ENCODE measurements at places on chromosomes 5 and 9.

DNA sequence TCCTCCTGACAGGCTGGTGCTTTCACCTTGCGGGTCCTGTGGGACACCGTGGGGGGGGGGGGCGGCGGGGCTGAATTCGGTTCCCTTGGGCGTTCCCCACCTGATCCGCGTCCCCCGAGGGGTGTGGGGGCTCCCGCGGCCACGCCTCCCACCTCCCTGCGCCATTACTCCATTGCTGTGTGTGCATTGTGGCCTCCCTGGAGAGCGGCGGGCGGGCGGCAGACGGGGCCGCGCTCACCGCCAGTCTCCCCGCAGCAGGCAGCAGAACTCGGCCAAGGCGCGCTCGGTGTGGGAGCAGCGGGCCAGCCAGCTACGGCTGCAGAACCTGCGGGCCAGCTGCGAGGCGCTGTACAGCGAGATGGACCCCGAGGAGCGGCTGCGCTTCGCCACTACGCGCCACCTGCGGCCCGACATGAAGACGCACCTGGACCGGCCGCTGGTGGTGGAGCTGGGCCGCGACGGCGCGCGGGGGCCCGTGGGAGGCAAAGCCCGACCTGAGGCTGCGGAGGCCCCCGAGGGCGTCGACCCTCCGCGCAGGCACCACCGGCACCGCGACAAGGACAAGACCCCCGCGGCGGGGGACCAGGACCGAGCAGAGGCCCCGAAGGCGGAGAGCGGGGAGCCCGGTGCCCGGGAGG lies 145.3 kb downstream of the CACNA1B start:
- DNase-seq: no peak

DNA sequence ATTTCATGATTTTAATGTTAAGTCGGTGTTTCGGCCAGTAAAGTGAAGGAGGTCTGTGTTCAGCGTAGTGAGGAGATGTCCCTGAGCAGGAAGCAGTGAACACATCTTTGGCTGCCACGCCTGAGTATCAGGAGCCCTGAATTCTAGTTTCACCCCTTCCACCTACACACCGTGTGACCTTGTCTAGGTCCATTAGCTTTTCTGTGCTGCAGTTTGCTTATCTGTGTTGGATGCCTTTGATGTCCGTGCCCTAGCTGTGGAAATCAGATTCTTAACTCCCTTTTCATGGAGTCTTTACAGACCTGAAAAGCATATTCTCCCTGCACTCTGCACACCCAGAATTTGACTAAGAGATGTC lies 601 bp downstream of the FBXO38 start:
- no peak for DNase-seq

GRCh38 chr5:77957-78804 lies 13.8 kb upstream of the PLEKHG4B start:
- peak; percentile 29 for DNase-seq

DNA sequence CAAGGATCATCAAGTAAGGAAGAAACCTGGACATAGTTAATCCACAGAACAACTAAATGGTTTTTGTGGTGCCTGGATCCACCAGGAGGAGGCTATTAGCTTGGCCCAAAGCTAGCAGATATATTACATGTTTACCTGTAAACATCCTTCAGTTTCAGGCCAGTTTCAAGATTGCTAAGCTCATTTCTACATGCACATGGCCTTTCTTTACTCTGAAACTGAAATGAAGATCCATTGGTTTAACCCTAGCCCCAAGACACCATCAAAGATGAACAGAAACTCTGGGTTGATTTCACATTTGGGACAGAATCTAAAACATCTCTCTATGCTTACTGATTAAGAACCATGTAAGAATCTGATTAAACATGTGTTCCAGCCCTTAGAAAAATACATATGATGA lies 611.8 kb downstream of the TLE1 start:
- no peak for DNase-seq

DNA sequence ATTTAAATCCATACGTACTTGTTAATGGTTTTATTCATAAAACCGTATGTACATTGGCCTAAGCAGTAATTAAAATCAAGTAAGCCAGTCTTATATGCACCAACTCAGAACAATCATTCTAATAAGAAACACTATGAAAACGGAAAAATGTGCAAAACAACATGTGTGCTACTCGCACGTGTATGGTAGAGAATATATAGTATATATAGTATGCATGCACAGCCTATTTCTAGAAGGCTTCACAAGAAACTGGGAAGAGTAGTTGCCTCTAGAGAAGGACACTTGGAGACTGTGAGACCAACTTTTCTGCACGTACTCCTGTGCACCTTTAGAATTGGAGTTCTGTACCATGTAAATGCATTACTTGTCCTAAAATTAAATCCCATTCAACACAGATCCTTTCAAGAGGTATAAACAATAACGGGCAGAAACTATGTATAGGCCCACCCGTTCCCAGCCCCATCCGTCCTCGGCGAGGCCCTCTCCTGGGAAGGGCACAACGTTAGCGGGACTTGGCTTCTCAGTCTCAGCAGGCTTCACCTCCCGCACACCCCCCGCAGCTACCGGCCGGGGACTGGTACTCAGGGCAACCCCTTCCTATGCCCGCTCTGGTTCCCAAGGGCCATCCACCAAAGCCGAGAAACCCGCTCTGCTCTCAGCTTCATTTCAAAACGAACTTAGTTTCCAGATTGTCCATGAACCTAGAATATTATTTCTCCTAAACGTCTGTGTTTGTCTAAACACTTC lies 2.0 kb downstream of the CDC14B start:
- no peak for DNase-seq

DNA sequence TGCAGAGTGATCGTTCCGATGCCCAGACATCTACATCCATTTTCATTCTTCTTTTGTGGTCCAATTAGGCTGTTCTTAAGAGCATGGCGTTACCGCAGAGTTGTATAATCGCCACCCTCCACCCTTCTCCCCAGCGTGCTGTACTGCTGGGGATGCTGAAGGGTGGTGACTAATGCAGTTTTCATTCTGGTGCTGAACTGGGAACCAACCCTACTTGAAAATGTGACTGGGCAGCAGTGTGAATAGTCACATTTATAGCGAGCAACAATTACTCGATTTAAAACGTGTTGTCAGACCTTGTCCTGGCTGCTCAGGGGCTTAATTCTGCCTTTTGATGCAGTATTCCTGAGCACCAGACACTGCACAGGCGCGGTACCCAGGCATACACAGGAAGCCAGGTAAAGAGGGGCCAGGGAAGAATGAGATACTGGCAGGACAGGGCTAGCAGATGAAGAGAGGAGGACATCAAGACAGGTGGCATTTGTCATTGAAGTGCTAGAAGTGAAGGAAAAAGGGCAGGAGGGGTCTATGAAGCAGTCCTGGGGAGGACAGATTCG lies 719 bp upstream of the ISCA1 start:
- no peak for DNase-seq

GRCh38 chr9:107683566-107683965 lies 194.0 kb upstream of the KLF4 start:
- DNase-seq: no peak

GRCh38 chr5:154482528-154483449 lies 4.8 kb upstream of the HAND1 start:
- DNase-seq: no peak

DNA sequence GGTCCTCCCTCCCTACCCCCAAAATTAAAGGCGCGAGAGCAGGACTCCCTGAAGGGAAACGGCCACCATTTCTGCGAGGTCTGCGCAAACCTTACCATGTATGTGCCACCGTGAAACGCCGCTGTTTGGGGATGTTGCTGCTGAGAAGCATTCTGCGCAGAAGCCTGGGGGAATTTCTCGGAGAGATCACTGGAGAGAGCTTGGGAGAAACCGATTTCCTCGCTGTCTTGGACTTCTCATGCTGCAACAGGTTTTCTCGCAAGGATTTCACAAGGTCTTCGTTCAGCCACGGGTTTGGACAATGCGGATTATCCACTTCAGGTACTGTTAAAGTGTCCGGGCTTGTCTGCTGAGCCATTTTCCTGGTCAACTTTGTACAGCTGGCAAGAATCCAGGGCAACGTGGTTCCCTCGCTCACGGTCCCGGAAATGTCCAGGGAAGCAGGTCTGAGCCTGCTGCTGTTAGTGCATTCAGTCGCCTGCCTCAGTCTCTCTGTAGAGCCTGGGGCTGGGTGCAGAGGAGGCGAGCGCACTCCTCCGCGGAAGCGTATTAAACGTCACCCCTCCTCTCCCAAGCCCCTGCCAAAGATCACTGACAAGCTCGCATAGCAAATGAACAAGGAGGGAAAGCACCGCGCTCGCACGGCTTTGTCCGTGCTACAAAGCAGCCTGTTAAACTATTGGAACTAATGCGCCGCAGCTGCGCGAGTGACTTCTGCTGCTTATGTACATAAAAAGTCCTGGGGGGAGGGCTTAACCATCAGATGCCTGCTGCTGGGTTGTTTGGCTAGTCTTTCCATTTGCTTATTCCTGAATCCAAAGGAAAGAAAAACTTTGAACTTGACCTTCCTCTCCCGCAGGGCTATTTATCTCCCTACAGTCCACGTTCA lies 125.1 kb downstream of the PDE4D start:
- DNase-seq: peak; percentile 14

DNA sequence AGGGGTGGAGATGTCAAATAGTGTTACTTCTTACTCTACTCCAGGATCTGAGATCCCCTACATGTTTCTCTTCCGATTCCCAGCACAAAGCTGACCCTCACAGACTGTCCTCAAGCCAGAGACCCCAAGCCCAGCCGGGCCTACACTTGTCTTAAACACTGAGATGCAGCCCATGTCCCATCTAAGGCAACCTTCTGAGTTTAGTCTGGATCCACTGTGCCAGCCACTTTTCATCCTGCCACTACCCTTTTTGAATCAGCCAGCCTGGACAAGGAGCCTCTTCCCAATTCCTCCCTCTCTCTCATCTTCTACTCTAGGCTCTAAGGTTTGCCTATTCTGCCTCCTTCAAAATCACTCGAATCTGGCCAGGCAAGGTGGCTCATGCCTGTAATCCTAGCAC lies 6.2 kb upstream of the MYORG start:
- no peak for DNase-seq

- DNase-seq: no peak
Measured at GRCh38 chr9:127175319-127175715, 52.9 kb upstream of the ANGPTL2 start.

DNA sequence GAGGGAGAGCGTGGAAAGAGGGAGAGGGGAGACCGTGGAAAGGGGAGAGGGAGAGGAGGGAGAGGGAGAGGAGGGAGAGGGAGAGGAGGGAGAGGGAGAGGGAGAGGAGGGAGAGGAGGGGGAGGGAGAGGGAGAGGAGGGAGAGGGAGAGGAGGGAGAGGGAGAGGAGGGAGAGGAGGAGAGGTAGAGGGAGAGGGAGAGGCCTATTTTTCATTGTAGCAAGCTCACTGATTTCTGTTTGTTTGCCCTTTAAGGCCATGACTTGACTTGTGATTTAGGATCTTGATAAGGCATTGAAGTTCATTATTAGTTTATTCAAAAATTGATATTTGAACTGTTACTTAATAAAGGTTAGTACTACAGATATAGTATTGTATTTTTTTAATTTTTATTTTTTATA lies 52.4 kb downstream of the DMXL1 start:
- no peak for DNase-seq

GRCh38 chr9:91341258-91341746 lies 20.4 kb downstream of the AUH start:
- no peak for DNase-seq

- DNase-seq: no peak
Measured at GRCh38 chr5:141570655-141571054, 48.1 kb downstream of the DIAPH1 start.

- no peak for DNase-seq
Measured at GRCh38 chr5:5752844-5753243, 330.4 kb downstream of the ICE1 start.

DNA sequence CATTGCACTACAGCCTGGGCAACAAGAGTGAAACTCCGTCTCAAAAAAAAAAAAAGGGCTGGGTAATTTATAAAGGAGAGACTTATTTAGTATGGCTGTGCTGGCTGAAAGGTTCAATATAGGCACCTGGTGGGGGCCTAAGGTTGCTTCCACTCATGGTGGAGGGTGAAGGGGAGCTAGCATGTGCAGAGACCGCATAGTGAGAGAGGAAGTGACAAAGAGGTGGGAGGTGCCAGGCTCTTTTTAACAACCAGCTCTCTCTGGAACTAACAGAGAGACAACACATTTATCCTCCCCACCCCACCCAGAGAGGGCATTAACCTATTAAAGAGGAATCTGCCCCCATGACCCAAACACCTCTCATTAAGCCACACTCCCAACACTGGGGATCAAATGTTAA lies 28.9 kb upstream of the SERINC5 start:
- no peak for DNase-seq

- DNase-seq: no peak
Measured at GRCh38 chr5:1685066-1685465, 114.6 kb downstream of the MRPL36 start.

DNA sequence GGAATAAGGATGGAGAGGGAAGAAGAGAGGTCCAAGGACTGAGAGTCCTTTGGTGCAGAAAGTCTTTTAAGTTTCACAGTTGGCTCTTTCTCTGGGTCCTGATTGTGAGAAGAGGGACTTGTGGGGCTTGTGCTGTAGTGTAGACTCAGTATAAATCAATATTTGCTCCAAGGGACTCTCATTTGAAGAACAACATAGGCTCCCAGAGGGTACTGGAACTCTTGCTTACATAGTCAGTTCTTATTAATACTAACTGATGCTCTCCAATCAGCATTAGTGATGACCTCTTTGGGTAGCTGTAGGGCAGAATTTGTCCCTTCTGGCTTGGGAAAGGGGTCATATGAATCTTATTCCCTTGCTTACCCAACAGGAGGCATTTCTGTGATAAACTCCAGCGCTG lies 62.5 kb upstream of the CXCL14 start:
- no peak for DNase-seq

- no peak for DNase-seq
Measured at GRCh38 chr9:111955048-111955447, 58.4 kb downstream of the UGCG start.

DNA sequence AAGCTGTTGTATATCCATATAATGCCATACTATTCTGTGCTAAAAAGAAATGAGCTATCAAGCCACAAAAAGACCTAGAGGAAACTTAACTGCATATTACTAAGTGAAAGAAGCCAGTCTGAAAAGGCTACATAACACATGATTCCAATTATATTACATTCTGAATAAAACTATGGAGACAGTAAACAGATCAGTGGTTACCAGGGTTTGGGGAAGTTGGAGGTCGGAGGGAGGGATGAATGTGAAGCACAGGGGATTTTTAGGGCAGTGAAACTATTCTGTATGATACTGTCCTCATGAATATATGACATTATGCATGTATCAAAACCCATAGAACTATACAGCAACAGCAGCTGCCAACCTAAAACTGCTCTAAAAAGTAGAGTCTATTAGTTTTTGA lies 5.6 kb upstream of the RFK start:
- no peak for DNase-seq
